ENCODE measurements at places on chromosomes 13 and 19.

DNA sequence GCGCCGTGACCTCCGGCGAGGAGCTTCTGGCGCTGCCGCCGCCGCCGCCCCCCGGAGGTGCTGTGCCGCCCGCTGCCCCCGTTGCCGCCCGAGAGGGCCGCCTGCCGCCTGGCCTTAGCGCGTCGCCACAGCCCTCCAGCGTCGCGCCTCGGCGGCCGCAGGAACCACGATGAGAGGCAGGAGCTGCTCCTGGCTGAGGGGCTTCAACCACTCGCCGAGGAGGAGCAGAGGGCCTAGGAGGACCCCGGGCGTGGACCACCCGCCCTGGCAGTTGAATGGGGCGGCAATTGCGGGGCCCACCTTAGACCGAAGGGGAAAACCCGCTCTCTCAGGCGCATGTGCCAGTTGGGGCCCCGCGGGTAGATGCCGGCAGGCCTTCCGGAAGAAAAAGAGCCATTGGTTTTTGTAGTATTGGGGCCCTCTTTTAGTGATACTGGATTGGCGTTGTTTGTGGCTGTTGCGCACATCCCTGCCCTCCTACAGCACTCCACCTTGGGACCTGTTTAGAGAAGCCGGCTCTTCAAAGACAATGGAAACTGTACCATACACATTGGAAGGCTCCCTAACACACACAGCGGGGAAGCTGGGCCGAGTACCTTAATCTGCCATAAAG, 4.8 kb downstream of the PDX1 start:
- no peak for DNase-seq

- no peak for DNase-seq
These were observed 74.3 kb upstream of the ZNF43 start for GRCh38 chr19:21910318-21910717.

DNA sequence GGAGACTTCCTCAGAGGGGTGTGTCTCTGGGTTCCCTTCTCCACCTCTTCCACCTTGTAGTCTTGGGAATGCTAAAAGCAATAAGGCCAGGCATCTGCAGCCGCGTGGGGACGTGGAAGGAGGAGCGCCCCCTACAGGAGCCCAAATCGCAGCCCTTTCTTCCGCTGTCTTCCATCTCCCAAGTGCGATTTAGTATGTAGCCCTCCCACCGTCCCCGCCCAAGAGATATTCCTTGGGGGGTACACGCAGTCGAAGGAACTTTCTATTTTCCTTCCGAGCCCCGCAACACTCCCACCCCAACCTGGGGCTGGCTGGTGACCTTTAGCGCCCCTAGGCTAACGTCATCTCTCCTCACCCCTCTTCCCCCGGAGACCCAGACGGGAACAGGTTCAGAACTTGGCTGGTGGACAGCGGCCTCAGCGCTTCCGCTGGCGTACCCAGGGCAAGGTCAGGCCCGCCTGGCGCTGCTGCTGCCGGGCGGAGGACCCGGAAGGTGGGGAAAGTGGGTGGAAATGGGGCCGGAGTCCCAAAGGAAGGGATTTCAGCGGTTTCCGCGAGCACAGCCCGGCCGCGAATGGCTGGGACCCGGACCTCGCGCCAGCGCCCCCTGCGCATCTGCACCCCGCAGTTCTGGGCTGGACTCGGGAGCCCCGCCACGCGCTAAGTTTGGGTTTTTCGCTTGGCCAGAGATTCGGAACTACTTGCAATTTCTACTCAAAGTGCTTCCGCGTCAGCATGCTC, 2.1 kb upstream of the PCDH8 start:
- DNase-seq: no peak

DNA sequence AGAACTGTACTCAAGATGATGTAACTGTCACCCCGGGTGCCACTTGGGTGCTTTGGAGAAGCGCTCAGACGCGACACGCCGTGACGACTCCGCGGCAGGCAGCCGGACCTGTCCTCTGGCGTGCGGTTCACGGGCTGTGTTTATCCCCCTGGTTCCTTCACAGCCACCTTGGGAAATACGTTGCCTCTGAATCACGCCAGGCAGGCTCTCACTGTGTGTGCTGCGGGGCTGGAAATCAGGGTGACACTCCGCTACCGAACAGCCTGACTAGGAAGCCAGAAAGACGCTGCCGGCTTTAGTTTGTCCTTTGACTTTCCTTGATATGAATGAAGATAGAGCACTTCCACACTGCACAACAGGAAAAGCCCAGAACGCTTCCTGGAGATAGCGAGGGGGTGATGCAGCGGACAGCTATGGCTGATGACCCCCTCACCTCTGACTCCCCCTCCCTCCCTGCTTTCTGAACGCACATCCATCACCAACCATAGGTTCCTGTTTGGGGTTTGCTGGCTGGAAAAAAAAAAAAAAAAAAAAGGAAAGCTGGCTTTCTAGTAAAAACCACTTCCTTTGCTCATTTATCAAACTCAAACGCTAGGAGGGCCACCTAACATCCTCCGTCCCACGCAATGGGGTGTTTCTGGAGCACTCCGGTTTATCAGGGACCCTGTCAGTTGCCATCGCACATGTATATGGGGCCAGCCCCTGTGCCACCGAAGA, 3.7 kb upstream of the GP6 start:
- no peak for DNase-seq

- DNase-seq: no peak
These were observed 580.6 kb upstream of the SPRY2 start for GRCh38 chr13:80921541-80921940.

- DNase-seq: no peak
These were observed 32.2 kb upstream of the SLC15A1 start for GRCh38 chr13:98784666-98785065.

Data from T1000 (cell line).